ENCODE measurements at places on chromosomes 16 and 17.

- H3K36me3 ChIP-seq: no peaks in the 10 kb centered on the region
- no peaks in the 10 kb centered on the region for H3K4me1 ChIP-seq
- H3K4me3 ChIP-seq: no peak overlapping the region
- H3K27me3 ChIP-seq: no peaks in the 10 kb centered on the region
- no peak for DNase-seq
Measured at GRCh38 chr16:9900576-9900975, 281.7 kb downstream of the GRIN2A start.

DNA sequence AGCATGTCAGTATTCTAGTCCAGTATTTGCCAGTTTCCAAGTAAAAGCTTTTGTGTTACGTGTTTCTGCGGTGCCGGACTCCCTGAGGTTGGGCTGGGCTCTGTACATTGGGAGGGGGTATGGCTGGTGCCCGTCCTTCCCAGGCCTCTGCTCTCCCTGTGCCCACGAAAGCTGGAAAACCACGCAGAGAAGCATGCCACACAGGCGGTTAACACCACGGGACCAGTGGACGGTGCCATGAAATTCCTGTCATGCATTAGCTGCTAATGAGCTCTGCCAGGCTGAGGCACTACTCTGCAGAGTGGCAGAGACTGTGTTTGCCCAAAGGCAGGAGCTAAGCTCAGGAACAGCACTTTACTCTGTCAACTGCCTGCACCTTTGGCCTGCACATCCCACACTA, 8.1 kb downstream of the SMIM5 start:
- H3K4me1 ChIP-seq: peaks cover 5% of the 10 kb centered on the region
- H3K27ac ChIP-seq: no peak overlapping the region
- peaks cover 8% of the 10 kb centered on the region for H3K36me3 ChIP-seq
- no peak overlapping the region for H3K4me3 ChIP-seq
- no peaks in the 10 kb centered on the region for H3K27me3 ChIP-seq

DNA sequence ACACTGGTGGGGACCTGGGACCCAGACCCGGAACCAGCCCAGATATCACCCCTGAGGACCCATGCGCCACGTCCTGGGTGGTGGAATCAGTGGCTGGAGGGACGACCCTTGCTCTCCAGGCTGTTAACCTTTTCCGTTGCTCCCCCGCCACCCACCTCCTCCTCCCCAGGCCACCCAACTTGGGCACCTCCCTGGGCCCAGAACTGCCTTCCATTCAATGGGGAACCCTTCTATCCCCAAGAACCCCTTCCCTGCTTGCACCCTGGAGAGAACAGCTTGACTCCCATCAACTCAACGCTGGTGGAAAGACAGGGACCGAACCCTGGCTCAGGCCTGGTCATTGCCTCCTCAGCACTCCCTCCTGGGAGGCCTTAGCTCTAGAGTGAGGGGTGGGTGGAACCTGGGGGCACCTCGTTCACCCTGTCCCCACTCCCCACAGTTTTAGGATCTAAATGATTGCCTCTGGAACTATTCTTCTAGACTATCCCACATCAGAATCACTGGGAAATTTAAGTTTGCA, 5.7 kb upstream of the IL32 start:
- H3K27ac ChIP-seq: peak overlapping the region; percentile 74
- H3K4me3 ChIP-seq: peak overlapping the region; percentile 87
- H3K4me1 ChIP-seq: peaks cover 84% of the 10 kb centered on the region
- H3K27me3 ChIP-seq: no peaks in the 10 kb centered on the region

- no peak overlapping the region for H3K4me3 ChIP-seq
- no peak for DNase-seq
- peaks cover 2% of the 10 kb centered on the region for H3K4me1 ChIP-seq
Measured at GRCh38 chr16:85123891-85124635, 11.8 kb upstream of the CIBAR2 start.
